CD4-positive, alpha-beta T cell treated with Interleukin-15 for 1 hour (primary cell): ENCODE measurements at places on chromosomes 3 and 15.
A peak's percentile ranks its signal among the peaks of the same experiment; 100 is the strongest.

DNA sequence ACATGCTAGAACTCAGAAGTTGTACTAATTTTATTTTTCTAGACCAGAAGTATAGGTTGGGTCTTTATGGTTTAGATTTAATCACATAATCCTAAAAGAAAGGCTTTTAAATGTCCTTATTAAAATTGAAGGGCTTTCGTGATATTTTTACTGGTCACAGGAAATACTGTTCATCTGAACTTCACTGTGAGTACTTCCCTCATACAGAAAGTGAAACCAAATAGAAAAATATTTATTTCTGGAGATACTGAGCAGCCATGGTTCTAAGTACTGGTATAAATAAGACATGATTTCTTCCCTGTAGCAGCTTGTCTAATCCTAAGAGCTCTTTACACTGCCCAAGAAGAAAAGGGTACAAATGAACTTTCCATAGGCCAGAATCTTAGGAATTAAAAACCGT is 2.0 kb downstream of the SNRK start:
- DNase-seq = no peak

GRCh38 chr3:114671741-114672510 is 378.1 kb downstream of the TIGIT start:
- DNase-seq = no peak

DNA sequence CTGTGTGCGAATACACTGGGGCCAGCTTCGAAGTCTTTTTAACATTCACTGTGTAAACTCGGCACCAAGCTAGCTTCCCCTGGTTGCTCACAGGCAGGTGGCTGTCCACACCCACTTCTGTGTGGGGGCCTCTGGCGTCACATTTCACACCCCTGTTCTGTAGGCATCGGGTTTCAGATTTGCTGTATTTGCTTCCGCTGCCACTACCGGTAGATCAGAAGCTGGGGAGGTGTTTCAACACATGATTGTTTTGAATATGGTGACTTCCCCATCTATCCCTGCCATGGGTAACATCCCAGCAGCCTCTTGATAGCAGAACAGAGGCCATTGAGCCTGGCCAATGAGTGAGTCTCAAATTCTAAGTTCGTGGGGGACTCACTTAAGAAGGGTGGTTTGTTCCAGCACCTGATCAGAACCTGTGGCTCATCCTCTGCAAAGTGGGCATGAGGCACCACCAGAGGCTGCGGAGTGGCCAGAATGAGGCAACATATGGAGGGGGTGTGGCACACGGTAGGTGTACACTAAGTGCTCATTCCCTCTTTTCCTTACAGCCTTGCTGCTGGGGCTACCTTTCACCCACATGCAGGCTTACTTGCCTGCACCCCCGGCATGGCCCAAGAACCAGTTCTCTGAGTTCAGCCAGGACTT is 61.5 kb downstream of the IQSEC1 start:
- peak; percentile 94 for DNase-seq

- DNase-seq = no peak
These were observed 836.2 kb downstream of the AGBL1 start for GRCh38 chr15:86915811-86916331.

GRCh38 chr3:16743276-16743675 is 138.1 kb upstream of the DAZL start:
- DNase-seq = no peak

- no peak for DNase-seq
These were observed 333.4 kb downstream of the SLC9A9 start for GRCh38 chr3:143514874-143515273.

DNA sequence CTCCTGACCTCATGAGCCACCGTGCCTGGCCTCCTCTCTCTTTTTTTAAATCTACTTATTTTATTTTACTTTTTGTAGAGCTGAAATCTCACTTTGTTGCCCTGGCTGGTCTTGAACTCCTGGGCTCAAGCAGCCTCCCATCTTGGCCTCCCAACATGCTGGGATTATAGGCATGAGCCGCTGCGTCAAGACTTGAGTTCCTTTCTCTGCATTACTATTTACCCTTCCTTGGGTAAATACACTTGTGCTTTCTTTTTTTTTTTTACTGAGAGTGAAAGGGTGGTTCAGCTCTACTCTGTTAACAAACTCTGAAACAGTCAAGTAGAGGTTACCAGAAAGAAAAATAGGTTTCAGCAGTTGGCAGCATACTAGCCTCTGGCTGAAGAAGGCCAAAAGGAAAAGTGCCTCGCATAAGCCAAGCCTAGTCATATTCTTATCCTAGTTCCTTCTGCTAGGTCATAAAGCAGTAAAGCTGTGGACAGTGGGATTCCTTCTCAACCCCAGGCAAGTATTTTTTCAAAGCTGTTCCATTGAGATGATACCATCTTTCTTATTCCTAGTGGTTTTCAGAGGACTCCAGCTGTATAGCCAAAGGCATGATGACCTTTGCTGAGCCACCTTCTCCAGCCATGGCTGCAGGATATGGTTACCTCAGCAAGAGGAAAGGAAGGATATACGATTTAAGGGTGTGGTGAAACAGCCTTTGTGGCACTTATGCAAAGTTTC is 135.1 kb downstream of the RBPMS2 start:
- no peak for DNase-seq

- DNase-seq = no peak
These were observed 17.0 kb downstream of the MAP6D1 start for GRCh38 chr3:183808355-183808754.

- DNase-seq = peak; percentile 46
These were observed 27.3 kb downstream of the ATOSA start for GRCh38 chr15:52651868-52652267.

DNA sequence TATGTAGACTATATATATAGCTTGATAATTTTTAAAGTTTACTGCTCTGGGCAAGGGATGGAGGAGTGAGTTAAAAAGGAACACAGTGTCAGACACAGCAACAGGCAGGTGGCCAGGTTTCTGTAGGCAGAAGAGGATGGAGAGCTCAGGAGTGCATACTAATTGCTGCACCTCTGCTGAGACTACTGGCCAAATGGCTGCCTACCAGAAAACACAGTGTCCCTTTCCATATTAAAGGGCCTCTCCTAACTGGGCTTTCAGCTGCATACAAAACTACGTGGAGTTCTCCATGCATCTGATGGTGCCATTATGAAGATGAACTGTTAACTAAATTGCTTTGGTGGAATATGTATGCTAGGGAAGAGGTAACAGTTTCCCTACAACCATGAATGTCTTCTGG is 1.8 kb downstream of the ATP13A4 start:
- no peak for DNase-seq

- peak; percentile 91 for DNase-seq
These were observed 5.8 kb downstream of the PRRT3 start for GRCh38 chr3:9946112-9947024.

GRCh38 chr3:37295925-37296324 is 121.5 kb upstream of the LRRFIP2 start:
- no peak for DNase-seq

DNA sequence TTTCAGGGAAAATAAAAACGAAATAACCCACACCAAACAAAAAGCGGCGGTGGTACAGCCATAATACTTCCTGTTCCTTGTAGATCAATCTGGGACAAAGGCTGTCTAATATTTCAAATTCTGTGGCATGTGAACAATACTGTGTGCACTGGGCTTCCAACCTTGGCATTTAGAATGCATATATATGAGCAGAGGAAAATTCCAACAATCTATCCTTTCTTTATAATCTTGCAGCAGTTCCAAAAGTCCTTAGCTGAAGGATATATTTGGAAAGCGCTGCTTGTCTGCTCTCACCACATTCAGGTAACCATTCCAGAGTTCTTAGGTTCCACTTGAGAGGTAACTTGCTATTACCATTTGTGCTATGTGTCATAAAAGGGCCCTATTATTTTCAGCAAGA is 231.8 kb downstream of the RBMS3 start:
- no peak for DNase-seq

DNA sequence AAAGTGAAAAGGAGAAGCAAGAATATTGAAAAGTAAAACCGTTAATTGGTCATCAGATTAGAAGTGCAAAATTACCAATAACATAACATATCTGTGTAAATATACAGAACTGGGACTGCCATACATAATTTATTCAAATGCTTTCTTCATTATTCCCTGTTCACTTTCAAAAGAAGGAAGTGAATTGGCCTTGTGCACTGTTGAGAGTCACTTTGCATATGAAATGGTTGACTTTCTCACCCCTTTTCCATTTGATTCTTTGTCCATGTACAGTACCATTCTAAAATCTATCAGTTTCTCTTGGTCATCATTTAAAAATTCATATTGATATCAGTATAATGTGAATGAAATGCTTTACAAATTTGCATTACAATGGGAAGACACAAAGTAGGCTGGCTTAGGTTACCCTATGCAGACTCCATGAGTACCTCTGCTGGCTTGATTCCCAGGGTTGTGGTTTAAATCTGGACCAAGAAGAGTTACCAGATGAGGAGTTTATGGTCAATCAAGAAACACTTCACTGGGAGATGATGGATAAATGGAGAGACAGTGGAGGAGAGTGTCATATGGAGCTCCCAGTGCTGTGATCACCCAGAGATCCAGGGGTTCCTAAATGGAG is 210.9 kb upstream of the TOPAZ1 start:
- DNase-seq = no peak

DNA sequence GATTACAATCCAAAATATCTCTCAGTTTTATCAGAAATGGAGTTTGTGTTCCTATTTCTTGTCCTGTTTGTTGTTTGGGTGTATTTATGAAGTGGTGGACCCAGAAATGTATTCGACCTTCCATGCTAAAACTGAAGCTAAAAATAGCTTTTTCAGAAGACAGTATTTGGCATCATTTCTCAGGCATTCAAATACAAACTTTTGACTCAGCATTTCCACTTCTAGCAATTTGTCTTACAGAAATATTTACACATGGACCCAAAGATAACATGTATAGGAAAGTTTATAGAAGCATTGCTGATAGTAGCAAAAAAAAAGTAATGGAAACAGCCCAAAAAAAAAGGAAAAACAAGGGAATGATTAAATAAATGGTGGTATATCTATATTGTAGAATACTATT is 156.3 kb downstream of the HCN4 start:
- DNase-seq = no peak

- no peak for DNase-seq
These were observed 963.4 kb downstream of the ROBO1 start for GRCh38 chr3:78804251-78805037.

DNA sequence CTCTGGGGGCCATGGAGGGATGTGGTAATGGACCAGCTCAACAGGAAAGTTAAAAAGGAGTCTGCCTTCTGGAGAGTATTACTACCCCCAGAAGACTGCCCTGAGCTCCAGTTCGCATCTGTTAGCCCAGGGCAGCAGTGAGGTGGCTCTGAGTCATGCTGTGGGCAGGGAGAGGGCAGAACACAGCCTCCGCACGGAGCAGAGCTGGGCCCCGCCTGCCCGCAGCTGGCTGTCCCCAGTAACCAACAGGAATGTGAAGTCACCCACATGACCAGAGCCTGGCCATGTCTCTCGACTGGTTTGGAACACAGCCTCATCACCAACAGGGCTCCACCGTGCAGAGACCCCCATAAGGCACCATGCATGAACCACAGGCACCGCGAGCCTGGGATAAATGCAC is 62.1 kb downstream of the CYFIP1 start:
- DNase-seq = no peak

- no peak for DNase-seq
These were observed 270.2 kb downstream of the PLCL2 start for GRCh38 chr3:17154941-17155340.

DNA sequence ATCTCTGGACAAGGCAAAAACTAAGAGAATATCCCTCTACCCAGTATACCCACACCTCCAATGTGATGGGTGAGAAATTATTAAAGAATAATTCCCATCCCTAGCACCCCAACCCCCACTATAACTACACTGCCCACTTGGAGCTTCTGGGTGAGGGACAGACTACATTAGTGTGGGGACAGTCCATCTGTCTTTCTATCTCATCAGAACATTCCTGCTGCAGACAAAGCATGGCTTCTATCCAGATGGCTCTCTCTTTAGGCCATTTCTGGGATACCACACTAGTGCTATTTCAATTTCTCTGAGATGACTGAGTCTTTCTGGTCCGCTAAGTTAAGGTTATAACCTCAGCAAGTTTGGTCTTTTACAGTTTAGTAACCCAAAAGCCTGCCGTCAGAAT is 6.6 kb downstream of the CSNK1G1 start:
- no peak for DNase-seq

DNA sequence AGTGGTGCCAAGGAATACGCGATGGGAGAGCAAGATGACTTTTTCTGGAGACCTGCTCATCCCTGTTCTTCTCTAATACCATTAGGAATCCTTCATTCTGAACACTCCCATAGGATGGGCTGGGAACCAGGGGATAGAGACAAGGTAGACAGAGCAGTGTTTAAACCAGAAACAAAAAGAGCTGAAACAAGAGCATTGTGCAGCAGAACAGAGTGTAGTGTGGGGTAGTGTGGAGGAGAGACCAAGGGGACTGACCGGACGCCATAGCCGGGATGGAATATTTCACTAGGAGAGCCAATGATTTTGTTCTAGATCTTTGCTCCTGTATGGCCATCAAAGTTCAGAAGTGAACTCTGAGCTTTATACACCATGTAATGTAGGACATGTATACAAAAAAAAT is 15.6 kb downstream of the HCLS1 start:
- DNase-seq = no peak

DNA sequence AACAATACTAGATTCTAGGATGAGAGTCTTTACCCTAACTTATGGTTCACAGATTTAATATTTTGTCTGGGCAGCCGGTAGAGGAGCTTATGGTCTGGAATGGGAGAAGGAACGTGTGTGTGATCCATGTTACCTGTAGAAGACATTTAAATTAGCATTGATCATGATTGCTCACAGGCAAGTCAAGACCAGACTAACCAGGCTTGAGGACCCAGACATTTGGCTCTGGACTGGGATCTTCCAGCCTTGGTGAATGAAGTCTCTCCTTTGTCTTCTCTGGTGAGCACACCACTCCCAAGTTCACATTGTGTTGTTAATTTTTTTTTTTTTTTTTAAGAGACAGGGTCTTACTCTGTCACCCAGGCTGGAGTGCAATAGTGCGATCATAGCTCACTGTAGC is 11.7 kb downstream of the ABHD2 start:
- no peak for DNase-seq

GRCh38 chr15:62886431-62887071 is 156.0 kb upstream of the TPM1 start:
- no peak for DNase-seq

DNA sequence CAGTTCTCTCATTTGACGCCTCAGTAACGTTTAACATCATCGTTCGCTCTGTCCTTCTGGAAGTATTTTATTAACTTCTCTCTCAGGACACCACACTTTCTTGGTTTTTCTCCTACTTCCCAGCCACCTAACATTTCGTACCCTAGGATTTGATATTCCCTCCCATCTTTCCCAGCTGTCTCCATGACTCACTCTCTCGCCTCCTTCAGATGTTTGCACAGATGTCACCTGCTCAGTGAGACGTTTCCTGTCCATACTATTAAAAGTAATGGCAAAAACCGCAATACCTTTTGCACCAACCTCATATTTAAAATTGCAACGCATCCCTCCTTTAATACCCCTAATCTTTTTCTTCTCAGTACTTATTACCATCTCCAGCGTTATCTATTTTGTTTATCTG is 62.1 kb upstream of the SPRED1 start:
- DNase-seq = no peak
